SK-N-SH (cell line): ENCODE measurements at places on chromosomes 11 and 22. TPM values are rescaled to one million over a fixed set of nuclear protein-coding genes. Genes with fewer than 3 reads are reported as not detected.

- H3K4me1 ChIP-seq, result peaks cover 2% of the 10 kb centered on the region; the same call in 1 of the 2 replicates
- DNase-seq, result no peak
- H3K27me3 ChIP-seq, result no peaks in the 10 kb centered on the region
- no peaks in the 10 kb centered on the region for H3K36me3 ChIP-seq
Measured at GRCh38 chr11:128448200-128448886, 139.0 kb downstream of the ETS1 start.

DNA sequence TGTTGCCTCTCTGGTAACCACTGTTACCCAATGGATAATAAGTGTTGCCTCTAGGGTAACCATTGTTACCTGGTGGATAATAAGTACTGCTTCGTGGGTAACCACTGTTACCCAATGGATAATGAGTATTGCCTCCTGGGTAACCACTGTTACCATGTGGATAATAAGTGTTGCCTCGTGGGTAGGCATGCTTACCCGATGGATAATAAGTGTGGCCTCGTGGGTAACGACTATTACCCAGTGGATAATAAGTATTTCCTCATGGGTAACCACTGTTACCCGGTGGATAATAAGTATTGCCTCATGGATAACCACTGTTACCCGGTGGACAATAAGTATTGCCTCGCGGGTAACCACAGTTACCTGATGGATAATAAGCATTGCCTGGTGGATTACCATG lies 13.8 kb upstream of the NXPE4 start:
- DNase-seq, result no peak
- H3K36me3 ChIP-seq, result no peaks in the 10 kb centered on the region
- H3K4me3 ChIP-seq, result no peak overlapping the region

DNA sequence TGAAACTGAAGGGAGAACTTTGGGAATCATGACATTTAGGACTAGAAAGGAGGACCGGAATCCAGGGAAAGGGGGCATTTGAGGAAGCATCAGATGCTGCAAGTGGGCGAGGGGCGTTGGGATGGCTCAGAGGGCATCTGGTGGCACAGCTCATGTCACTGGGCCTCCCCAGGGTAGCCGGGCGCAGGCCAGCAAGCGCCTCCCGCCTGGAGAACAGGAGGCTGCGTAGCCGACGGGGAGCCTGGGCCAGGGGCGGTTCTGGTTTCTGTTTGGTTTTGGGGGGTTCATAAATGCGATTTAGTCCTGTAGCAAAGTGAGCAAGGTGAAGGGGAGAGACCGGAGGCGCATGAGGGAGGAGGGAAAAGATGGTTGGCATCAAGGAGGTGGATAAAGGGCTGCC lies 443 bp upstream of the ST14 start:
- peaks cover 22% of the 10 kb centered on the region; the same call in 1 of the 2 replicates for H3K27me3 ChIP-seq
- H3K36me3 ChIP-seq, result no peaks in the 10 kb centered on the region
- H3K4me3 ChIP-seq, result no peak overlapping the region
- H3K4me1 ChIP-seq, result no peaks in the 10 kb centered on the region; the same call in 1 of the 2 replicates
- DNase-seq, result no peak

GRCh38 chr11:94134651-94135512 lies 6.2 kb downstream of the PANX1 start:
- H3K36me3 ChIP-seq, result no peaks in the 10 kb centered on the region
- peaks cover 53% of the 10 kb centered on the region for H3K4me1 ChIP-seq
- H3K27me3 ChIP-seq, result no peaks in the 10 kb centered on the region

GRCh38 chr11:14148653-14149273 lies 186.2 kb downstream of the SPON1 start:
- H3K4me1 ChIP-seq, result no peaks in the 10 kb centered on the region
- DNase-seq, result no peak
- H3K27ac ChIP-seq, result no peak overlapping the region

- no peak overlapping the region for H3K4me3 ChIP-seq
- no peaks in the 10 kb centered on the region for H3K36me3 ChIP-seq
- H3K4me1 ChIP-seq, result peaks cover 13% of the 10 kb centered on the region; the same call in 1 of the 2 replicates
- no peak for DNase-seq
- no peak overlapping the region for H3K27ac ChIP-seq
- no peaks in the 10 kb centered on the region for H3K27me3 ChIP-seq
Measured at GRCh38 chr22:28906312-28906711, 22.9 kb downstream of the ZNRF3 start.

DNA sequence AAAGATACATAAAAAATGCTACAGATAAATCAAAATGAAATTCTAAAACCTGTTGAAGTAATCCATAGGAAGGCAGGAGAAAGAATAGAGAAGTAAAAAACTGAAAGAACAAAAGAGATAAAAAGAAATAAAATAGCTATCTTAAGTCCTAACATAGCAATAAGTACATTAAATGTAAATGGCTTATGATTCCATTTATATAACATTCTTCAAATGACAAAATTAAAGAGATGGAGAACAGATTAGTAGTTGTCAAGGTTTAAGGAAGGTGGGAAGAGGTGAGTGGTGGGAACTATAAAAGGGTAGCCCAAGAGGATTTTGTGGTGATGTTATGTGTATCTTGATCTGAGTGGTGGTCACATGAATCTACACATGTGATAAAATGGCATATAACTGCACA lies 254.8 kb downstream of the FAM76B start:
- no peak overlapping the region for H3K4me3 ChIP-seq
- DNase-seq, result no peak
- no peak overlapping the region for H3K27ac ChIP-seq

DNA sequence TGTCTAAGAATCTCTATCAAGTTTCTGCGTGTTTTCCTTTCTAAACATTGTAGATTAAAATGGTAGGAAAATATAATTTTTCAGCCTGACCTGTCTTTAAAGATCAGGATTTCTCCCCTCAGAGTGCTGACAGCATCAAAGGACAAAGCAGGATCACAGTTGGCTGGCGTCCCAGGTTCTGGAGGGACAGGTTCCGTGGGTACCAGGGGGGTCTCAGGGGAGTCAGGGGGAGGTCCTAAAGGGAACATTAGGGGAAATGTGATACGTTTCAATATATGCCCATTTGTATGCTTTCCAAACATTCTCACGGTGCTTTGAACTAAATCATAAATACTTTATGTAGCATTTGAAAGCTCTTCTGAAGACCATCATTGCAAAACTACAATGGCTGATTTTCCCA lies 3.4 kb downstream of the MMP3 start:
- no peaks in the 10 kb centered on the region for H3K4me1 ChIP-seq
- H3K36me3 ChIP-seq, result no peaks in the 10 kb centered on the region
- no peak for DNase-seq
- no peak overlapping the region for H3K27ac ChIP-seq
- no peak overlapping the region for H3K4me3 ChIP-seq
- H3K27me3 ChIP-seq, result no peaks in the 10 kb centered on the region

The RSF1 gene
- polyA plus RNA-seq, result 8.4 and 8.9 TPM in 2 replicates
